NCI-H1930 (cell line): ENCODE measurements at places on chromosomes 12 and 14.

GRCh38 chr14:99346470-99347080, 74.6 kb upstream of the BCL11B start:
- DNase-seq, result no peak

- no peak for DNase-seq
Measured at GRCh38 chr12:117359029-117359845, 2.2 kb downstream of the NOS1 start.

DNA sequence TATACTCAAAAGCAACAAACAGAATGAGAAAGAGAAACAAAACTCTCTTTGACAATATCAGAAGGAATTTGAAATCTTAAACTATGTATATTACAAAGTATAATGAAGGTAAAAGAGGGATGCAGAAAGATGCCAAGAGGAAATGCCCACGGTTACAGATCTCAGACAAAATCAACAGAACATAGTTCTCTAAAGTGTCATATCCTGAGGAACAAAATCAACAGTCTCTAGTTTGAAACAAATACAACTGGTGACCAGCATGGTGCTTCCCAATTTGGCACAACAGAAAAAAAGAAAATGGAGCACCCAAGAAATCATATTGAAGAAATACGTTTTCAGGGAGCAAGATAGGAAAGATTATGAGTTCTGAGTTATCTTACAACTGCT, 116.5 kb downstream of the METTL25 start:
- no peak for DNase-seq

DNA sequence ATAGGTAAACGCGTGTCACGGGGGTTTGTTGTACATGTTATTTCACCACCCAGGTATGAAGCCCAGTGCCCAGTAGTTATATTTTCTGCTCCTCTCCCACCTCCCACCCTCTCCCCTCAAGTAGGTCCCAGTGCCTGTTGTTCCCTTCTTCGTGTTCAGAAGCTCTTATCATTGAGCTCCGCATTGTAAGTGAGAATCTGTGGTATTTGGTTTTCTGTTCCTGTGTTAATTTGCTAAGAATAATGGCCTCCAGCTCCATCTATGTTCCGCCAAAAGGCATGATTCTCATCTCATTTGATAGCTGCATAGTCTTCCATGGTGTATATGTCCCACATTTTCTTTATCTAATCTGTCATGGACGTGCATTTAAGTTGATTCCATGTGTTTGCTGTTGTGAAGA, 6.9 kb upstream of the GPRC5D start:
- no peak for DNase-seq

DNA sequence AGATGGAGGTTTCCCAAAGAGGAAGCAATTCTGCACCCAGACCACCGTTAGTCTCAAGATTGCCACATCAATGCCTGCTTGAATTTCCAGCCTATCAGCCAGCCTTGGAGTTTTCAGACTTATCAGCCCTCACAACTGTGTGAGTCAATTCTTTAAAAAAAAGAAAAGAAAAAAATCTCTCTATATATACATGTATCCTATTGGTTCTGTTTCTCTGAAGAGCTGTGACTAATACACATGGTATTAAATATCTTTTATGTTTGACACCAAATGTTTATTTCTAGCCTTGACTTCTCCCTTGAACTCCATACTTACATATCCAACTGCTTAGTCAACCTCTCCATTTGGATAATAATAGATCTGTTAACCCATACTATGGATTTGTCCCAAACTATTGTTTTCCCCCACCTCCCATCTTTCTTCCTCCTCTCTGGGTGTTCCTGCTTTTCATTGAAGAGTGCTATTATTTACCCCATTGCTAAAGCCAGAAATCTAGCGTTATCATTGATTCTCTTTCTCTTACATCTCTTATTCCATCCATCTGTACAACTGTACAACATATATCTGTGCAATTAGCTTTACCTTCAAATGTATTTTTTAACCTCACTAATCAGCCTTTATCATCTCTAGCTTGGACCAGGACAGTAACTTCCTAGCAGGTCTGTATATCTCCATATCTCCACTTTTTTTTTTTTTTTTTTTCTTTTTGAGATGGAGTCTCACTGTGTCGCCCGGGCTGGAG, 22.7 kb upstream of the EID3 start:
- DNase-seq, result no peak

DNA sequence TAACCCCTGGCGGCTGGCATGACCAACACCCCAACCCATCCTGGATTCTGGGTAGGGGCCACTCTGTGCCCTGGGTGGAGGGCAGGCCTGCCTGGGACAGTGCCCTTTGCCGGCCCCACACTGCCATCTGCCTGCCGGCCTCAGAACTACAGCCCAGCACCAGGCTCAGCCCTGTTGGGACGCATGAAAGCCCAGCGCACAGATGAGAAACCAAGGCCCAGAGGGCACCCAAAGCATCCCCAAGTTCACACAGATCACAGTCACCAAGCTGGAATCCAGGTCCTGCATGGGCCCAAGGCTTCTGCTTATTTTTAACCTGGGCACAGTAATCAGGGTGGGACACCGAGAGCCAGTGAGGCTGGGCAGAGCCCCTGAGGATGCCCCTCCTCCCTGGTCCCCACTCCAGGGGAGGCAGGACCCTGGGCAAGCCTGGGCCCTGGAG, 26.2 kb downstream of the RFLNA start:
- peak; percentile 42 for DNase-seq

- no peak for DNase-seq
Measured at GRCh38 chr12:47268501-47269454, 189.0 kb upstream of the AMIGO2 start.

- DNase-seq, result no peak
Measured at GRCh38 chr12:116982791-116983411, 72.2 kb downstream of the FBXW8 start.

DNA sequence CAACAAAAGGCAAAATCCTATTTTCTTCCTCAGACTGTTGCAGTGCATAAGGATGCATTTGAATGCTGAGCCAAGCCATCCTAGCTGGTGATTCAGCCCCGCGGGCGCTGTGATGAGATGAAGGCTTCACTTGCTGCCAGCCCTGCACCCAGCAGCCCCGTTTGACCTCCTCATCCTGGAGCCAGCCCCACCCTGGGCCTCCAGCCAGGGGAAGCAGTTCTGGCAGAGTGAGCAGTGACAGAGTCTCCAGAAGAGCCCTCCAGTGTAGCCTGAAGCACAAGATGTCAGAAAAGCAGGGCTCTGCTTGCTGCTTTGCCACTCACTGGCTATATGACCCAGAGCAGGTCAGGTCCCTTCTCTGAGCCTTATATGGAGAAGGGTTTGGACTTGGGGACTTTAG, 96.2 kb upstream of the HSPB8 start:
- DNase-seq, result no peak

GRCh38 chr12:69007101-69007854, 74.3 kb upstream of the CPM start:
- peak; percentile 45 for DNase-seq

GRCh38 chr14:80956102-80956501, 681 bp downstream of the TSHR start:
- DNase-seq, result no peak
